ENCODE measurements at places on chromosomes 5 and 9.

- DNase-seq = no peak
These were observed 1.7 kb upstream of the PTPDC1 start for GRCh38 chr9:94082553-94082952.

DNA sequence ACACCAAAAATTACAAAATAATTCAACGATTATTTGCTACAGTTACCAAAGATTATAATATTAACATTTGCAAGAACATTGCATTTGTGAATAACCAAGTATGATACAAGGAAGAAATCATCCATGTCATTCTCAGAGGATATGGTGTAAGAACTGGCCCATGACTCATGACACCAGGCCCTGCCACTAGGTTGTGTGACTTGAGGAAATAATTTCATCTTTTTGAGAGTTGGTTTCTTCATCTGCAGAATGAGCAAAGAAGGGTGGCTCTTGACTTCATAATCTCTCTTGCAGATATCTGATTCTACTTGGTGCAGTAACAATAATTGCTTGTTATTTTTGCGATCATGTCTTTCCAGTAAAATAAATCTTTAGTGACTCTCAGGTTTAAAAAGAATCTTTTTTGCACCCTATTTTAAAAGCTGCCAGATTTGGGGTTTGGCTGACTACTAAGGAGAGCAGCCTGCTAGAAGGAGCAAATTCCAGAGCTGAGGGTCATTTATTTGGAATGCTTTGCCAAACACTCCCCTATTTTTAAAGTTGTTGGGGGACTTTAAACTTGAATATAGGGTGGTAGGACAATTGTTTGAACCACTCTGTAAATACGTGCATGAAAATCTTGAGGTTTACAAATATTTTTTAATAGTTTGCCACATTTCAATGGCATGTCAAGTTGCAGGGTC, 23.5 kb downstream of the ITGA1 start:
- DNase-seq = peak; percentile 47

GRCh38 chr9:136642439-136642921, 20.2 kb upstream of the EGFL7 start:
- DNase-seq = no peak

DNA sequence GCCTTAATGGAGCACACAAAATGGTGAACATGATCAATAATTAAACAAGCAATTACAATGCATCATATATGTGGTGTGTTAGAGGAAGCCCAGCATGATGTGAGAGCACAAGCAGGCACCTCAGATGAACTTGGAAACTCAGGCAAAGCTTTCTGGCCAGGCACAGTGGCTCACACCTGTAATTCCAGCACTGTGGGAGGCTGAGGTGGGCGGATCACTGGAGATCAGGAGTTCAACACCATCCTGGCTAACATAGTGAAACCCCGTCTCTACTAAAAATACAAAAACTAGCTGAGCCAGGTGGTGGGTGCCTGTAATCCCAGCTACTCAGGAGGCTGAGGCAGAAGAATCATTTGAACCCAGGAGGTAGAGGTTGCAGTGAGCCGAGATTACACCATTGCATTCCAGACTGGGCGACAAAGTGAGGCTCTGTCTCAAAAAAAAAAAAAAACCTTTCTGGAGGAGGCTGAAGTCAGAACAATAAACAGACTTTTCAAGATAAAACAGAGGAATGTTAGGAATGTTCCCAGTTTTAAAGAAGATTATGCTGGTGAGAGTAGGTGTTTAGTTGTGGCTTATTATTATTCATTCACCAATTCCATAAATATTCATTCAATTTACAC, 159.4 kb downstream of the CEMIP2 start:
- no peak for DNase-seq

DNA sequence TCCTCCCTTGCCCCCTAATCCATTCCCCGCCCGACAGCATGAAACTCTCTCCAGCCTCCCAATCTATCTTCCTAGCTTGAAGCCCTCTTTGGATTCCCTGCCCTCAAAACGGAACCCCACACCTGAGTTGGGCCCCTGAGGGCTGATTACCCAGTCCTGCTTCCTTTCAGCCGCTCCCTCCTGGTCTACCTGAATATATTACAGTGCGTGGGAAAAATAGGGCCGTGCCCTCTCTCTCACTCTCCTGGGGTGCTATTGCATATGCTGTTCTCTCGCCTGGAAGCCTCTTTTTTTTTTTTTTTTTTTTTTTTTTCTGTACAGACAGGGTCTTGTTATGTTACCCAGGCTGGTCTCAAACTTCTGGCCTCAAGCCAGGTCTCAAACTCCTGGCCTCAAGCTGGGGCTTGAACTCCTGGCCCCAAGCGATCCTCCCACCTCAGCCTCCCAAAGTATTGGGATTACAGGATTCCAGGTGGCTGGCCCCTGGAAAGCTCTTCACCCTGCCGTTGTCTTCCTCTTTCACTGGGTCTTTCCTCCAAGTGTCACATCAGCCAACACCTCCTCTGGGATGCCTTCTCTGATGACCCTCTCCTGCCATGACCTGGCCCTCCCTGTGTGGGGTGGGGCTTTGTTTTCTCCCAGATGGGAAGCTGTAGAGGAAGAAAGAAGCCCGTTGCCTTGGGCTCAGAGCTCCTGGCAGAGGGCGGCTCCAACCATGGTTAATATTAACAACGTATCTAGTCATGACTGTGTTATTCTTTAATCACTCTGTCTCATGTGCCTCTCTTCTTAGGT, 8.2 kb downstream of the DNM1 start:
- no peak for DNase-seq

- DNase-seq = no peak
These were observed 430.9 kb downstream of the DMAC1 start for GRCh38 chr9:7368410-7369292.

- no peak for DNase-seq
These were observed 49.3 kb downstream of the CCL28 start for GRCh38 chr5:43362725-43363435.

DNA sequence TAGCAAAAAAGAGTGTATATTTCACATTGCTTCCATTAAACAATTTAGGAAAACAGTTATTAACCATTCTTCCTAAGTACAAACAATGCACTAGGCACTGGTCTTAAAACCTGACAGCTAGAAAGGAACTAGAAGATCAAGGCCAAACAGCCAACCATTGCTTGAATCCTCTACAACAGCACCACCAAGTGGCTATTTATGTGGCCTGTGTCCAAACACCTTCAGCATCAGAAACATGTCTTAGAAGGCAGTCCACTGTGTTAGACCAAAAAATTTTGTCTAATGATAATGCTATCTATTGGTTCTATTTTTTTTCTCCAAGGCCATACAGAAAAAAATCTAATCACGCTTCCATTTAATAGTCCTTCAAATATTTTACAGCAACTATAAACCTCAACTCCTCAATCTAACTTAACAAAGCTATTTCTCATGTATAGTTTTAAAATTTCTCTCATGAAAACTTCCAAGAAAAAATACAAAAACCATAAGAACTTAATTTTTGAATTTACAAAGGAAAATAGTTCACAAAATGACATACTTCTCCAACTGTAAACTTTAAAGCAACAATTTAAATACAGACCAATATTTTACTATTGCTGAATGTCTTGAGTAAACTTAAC, 36.1 kb downstream of the CAAP1 start:
- peak; percentile 60 for DNase-seq

DNA sequence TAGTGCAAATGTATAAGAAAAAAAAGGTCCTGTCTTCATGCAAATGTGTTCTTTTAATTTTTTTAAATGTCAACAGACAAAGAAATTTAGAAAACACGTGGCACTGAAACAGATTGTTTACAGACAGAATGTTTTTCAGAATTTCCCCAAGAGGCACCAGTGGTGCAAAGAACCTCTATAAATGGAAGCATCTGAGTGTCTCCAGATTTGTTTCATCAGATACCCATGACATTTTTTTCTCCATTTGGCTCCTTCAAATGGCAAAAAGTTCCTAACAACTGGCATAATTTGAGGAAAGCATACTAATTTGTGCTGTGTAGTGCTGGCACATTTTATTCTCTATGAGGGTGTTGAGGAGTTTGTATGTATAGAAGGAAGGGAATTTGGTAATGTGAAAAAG, 15.0 kb downstream of the CCDC192 start:
- DNase-seq = no peak

DNA sequence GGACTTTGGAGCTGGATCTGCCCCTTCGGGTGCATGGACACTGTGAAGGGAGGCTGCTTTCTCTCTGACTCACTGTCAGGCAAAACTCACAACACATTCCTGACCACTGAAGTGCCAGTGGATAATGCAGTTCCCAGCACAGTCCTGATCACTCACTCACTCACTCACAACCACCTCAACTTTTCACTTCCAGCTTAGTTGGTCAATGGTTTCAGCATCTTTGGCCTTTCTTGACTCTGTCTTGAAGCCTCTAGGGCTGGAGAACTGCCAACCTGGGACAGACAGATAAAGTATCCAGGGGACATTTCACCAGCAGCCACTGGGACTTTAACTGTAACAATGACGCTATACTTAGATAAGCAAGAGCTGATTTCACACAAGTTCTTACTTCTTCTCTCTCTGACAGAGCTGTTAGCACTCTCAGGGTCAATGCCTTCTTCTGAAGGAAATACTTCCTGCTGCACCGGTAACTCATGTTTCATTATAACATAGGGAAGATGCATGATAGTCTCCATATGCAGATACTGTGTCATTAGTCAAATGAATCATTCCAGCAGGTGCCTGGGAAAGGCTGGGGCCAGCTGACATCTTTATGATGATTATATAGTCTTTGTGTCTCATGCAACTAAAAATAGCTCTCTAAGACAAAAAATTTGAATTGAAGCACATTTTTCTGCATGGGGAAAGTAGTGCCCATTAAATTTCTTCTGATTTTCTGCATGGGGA, 499.0 kb downstream of the SEMA5A start:
- peak; percentile 37 for DNase-seq

DNA sequence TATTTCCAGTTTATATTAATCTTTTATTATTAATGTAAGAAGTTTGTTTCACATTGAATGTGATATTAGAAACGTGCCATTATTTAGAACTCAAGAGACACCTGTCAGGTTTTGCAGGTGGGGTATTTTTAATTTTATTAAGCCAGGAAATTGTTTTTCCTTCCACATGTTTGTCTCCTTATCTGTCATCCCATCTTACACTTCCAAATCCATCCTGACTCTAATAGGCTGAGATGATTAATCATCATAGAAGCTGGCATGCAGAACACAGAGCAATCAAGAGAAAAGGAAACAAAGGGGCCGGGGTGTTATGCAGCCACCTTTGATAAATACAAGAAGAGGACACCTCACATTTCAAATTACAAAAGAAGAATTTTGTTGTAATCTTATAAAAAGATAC, 506.5 kb downstream of the ISL1 start:
- DNase-seq = no peak

DNA sequence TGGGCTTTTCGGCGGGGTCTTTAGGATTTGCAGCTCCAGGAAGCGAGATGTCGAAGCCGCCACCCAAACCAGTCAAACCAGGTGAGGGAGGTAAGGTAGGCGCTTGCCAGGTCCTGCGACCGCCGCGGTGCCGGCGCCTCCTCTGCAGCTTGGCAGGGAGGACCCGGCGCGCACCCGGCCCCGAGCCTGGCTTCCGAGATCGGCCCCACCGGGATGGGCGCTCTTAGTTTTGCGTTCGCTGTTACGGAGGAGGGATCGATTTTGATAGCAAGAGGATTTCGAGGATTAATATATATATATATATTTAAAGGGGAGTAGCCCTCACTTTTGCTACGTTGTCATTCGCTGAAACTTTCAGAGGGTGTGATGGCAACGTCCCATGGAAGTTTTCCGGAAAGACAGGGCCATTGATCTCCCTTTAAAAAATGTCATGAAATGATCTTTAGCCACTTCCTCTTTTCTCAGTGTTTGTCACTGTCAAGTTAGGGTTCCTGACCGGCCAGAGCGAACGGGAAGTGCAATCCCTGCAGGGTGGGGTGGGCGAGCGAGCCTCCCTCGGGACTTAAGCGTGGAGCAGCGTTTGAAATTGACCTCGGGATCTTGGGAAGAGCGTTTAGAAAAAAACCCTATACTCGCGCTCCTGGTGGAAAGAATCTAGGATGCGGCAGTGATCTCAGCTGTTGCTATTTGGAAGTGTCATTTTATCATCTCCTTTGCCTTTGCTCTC, 495 bp downstream of the OSTF1 start:
- DNase-seq = peak; percentile 83

DNA sequence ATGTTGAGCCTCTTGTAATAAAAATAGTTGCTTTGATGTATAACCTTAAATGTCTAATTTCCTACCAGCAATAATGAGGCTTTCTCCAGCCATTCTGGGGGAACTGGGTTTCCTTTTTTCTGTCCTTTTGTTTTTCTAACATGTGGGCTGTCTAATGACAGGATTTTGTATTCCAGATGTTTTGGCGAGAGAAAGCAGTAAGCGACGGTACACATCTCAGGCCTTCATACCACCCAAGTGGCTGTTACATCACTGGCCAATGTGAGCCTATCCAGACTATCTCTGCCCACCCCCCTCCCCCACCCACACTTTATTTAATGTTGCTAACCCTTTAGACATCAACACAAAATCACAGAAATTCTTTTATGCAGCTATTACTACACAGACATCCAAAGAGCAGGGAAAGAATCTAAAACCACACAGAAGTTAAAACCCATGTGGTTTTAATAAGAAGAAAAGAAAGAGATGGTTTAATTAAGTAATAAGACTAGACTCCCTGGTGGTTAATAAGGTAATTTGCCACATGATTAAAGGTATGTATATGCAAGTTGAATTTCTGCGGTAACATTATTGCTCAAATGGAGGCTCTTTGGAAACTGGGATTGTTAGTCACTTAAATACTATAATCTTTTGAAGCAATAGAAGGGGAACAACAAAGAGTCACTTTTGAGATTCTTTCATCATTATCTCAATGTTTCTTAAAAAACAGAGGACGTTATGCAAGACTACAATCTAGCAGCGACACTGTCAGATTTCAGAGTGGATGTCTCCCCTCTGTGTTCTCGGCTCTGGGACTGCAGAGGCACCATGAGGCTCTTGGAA, 365.1 kb downstream of the ENC1 start:
- no peak for DNase-seq

DNA sequence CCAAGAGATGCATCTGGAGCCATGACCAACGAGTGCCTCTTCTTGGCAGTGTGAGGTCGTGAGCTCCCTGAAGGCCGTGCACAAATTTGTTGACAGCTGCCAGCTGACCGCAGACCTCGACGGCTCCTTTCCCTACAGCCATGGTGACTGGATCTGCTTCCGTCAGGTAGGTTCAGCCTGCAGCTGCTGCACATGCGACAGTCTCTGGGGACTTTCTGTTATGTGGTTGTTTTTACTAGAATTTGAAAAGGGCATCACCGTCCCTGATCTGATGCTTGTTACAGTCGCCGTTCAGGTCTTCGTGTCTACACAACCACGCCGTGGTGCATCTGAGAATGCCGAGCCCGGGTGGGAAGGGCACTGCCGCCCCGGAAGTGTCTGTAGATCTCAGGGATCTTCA, 36.5 kb upstream of the LRRC14B start:
- DNase-seq = no peak
